ENCODE measurements at places on chromosomes 12 and 14.

DNA sequence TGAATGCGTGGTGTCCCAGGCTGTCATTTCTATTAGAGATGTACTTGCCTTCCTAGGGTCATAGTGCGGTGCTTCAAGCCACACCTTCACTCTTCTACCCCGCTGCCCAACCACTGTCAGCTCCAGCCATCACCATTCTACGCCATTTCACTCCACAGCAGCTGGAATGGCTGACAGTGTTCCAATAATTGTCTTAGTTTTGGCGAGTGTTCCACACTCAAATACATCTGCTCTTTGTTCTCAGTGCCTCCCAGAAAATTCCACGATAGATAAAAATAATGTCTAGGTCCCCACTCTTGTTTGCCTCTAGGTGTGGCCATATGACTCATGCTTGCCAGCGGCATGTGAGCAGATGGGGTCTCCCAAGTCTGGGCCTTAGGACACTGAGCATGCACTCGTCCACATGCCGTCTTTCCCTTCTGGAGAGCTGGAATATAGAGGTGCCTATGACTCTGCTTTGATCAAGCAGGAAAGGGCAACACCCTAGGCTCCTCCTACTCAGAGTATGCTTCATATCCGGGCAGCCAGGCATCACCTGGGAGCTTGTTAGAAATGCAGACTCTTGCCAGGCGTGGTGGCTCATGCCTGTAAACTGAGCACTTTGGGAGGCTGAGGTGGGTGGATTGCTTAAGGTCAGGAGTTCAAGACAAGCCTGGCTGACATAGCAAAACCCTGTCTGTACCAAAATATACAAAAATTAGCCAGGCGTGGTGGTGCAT, 163.0 kb downstream of the BRMS1L start:
- no peak overlapping the region for H3K4me3 ChIP-seq
- DNase-seq, result no peak
- H3K27me3 ChIP-seq, result no peaks in the 10 kb centered on the region
- H3K27ac ChIP-seq, result no peak overlapping the region
- no peaks in the 10 kb centered on the region for H3K36me3 ChIP-seq
- H3K4me1 ChIP-seq, result no peaks in the 10 kb centered on the region

GRCh38 chr12:110775997-110776396, 33.3 kb upstream of the PPP1CC start:
- no peak for DNase-seq
- H3K27ac ChIP-seq, result no peak overlapping the region
- H3K27me3 ChIP-seq, result no peaks in the 10 kb centered on the region
- no peak overlapping the region for H3K4me3 ChIP-seq
- H3K36me3 ChIP-seq, result no peaks in the 10 kb centered on the region
- no peaks in the 10 kb centered on the region for H3K4me1 ChIP-seq

GRCh38 chr14:101222362-101223070, 319.0 kb upstream of the RTL1 start:
- no peak overlapping the region for H3K4me3 ChIP-seq
- no peaks in the 10 kb centered on the region for H3K4me1 ChIP-seq
- DNase-seq, result peak; percentile 38
- peaks cover 18% of the 10 kb centered on the region for H3K27me3 ChIP-seq
- H3K36me3 ChIP-seq, result no peaks in the 10 kb centered on the region
- H3K27ac ChIP-seq, result no peak overlapping the region

GRCh38 chr14:100880271-100881101, 23.0 kb downstream of the RTL1 start:
- no peak for DNase-seq
- no peaks in the 10 kb centered on the region for H3K4me1 ChIP-seq
- H3K36me3 ChIP-seq, result no peaks in the 10 kb centered on the region
- no peak overlapping the region for H3K27ac ChIP-seq

DNA sequence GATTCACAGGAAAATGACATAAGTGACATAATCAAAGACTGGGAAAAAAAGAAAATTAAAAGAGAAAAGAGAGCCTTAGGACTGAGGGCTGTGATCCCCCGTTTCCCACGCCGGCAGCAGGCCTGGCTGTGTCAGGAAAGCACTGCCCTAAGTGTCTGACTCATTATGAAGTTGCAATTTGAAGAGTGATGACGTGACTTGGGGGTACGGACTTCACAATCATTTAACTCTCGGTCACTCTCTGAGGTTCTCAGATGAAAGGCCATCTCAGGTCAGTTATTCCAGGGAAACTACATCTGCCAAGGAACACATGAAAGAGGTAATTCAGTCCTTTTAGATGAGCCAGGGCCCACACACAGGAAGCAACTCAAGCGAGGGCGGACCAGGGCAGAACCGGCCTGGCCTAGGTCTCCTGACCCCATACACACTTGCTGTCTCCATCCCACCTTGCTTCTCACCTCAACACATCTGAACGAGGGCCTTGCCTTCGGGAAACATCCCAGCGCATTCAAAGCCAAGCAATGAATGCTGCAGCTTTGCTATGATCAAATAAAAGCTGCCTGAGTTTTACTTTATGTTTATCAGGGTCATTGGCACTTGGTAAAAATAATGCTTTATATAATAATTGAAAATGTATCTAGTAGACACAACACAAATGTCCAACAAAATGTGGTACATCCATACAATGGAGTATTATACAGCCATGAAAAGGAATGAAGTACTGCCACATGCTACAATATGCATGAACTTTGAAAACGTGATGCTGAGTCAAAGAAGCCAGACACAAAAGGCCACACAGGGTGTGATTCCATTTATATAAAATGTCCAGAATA, 2.7 kb downstream of the SSH1 start:
- peaks cover 54% of the 10 kb centered on the region for H3K4me1 ChIP-seq
- H3K27me3 ChIP-seq, result no peaks in the 10 kb centered on the region
- peak; percentile 79 for DNase-seq
- H3K4me3 ChIP-seq, result no peak overlapping the region
- H3K36me3 ChIP-seq, result no peaks in the 10 kb centered on the region
- peak overlapping the region; percentile 79 for H3K27ac ChIP-seq

DNA sequence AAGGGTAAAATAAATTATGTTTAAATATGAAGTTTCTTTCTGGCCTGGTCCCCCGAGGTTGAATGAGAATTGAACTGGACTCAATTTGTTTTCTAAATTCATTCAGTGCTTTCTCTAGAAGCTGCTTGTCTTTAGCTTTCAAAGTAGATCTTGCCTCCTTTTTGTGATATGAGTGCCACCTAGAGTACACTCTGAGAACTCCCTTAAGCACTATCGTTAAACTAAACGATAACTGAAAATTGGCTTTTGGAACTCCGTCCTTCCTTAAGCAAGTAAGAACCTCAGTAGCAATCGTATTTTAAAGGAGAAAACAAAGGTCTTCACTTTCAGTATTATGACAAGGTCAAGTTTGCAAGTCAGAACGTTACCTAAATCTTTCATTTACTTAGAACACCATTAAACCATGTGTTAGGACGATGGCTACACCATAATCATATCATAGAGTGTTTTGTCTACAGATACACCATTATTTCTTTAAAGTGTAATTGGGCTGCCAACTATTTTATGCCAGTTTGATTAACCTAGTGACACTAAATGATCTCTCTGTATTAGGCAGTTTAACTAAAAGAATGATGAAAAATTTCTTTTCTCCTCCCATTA, 364.8 kb downstream of the SNAPC1 start:
- H3K27me3 ChIP-seq, result peaks cover 25% of the 10 kb centered on the region
- no peak overlapping the region for H3K27ac ChIP-seq
- DNase-seq, result no peak
- H3K36me3 ChIP-seq, result no peaks in the 10 kb centered on the region
- H3K4me1 ChIP-seq, result peaks cover 5% of the 10 kb centered on the region

DNA sequence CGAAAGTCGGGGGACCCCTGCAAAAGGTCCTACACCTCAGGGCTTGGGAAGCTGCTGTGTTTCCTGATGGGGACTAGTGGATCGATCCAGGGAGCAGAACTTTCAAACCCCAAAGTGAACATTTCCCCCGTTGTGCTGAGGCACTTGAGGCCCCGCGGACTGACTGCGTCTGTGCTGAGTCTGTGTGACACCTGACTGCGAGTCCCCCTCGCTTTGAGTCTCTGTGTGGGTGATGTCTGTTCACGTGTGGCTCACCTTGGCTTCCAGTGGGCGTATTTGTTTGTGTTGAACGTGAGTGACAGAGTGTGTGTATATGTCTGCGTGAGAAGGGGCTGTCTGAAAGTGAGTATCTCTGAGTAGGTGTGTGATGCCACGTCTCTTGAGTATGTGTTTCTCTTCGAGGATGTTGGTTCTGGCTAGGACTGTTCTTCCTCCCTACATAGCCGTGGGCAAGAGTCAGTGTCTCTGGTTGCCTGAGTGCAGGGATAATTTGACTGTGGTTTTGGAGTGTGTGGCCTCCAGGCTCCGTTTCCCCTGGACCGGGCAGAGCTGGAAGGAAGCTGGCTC, 1.3 kb downstream of the TEAD4 start:
- H3K4me3 ChIP-seq, result peak overlapping the region; percentile 72
- H3K4me1 ChIP-seq, result peaks cover 29% of the 10 kb centered on the region
- peaks cover 16% of the 10 kb centered on the region for H3K27me3 ChIP-seq
- no peak for DNase-seq

GRCh38 chr14:56902385-56902784, 92.1 kb upstream of the OTX2 start:
- H3K27ac ChIP-seq, result no peak overlapping the region
- H3K4me3 ChIP-seq, result no peak overlapping the region
- no peaks in the 10 kb centered on the region for H3K36me3 ChIP-seq
- H3K27me3 ChIP-seq, result no peaks in the 10 kb centered on the region

DNA sequence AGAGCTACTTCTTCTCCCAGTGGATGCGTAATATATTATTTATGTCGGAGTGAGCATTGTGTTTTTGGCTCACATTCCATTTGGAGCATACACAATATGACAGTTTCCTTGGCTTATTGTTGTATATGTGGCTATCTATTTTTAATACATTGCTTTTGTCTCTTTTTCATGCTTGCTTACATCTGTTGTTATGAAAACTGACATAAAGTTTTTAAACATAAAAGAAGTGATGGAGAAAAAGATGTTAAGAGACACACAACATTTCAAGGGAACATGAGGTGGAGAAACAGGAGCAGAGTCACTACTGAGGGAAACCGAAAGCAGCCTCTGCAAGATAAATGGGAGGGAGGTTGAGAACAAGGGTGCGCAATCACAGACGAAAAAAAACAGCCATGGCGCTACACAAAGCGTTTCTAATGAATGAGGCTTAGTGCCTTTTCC, 228.4 kb upstream of the NPAS3 start:
- H3K27me3 ChIP-seq, result no peaks in the 10 kb centered on the region
- H3K27ac ChIP-seq, result no peak overlapping the region

DNA sequence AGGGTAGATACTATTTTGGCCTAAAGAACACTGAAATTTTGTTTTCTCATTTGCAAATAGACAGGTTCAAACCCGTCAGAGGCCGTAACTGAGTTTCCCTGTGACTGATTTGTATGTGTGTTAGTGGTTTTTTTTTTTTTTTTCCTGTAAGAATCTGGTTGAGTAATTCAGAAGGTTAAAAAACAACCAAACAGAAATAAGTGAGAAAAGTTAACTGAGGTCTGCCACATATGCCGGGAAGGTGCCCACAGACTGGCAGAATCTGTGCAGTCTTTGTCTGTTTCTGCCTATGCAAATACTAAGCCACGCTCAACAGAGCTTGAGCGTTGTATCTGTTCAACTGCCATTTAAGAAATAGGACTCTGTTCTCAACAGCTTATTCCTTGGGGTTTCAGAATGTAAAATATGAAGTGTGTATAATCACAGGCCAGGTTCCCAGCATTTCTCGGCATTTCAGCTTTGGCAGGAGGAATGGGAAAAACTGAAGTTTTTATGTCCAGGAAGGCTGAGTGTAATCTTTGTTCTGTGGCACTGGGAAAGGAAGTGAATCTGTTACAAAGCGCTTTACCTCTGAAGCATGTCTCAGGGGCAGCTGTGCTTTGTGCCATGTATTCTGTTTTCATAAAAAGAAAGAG, 181.9 kb downstream of the PRKCH start:
- peaks cover 39% of the 10 kb centered on the region for H3K4me1 ChIP-seq
- no peaks in the 10 kb centered on the region for H3K36me3 ChIP-seq
- peak overlapping the region; percentile 40 for H3K27ac ChIP-seq
- no peak for DNase-seq
- no peaks in the 10 kb centered on the region for H3K27me3 ChIP-seq

DNA sequence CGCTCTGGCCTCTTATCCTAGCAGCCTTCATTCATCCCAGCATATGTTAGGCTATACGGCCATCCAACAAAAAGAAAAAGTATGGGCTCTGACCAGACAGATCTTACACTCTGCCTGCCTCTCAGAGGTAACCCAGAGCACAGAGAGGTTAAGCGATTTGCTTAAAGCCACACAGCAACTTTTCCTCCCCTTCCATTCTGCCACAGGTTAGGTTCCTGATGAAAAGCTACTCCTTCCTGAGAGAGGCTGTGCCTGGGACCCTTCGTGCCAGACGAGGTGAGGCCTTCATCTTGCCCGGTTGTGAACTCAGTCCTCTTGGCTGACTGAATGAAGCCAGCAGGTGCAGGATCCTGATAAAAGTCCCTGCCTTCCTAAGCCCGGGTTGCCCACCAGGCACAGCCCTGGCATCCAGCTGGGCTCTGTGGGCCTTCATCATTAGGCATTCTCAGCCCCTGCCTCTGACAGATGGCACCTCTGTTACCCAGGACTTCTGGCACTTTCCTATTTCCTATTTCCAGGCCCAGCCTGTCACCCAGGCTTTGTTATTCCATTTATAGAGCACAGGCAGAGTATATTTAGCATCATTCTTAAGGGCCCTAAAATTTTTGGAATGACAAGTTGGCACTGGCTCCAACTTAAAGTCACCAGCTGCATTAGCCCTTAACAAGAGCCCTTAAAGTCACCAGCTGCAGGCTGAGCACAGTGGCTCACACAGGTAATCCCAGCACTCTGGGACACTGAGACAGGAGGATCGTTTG, 12.8 kb downstream of the SOAT2 start:
- DNase-seq, result peak; percentile 53
- no peak overlapping the region for H3K4me3 ChIP-seq
- H3K36me3 ChIP-seq, result no peaks in the 10 kb centered on the region
- H3K27me3 ChIP-seq, result no peaks in the 10 kb centered on the region
- no peaks in the 10 kb centered on the region for H3K4me1 ChIP-seq
- H3K27ac ChIP-seq, result no peak overlapping the region

GRCh38 chr12:29414368-29414767, 33.4 kb upstream of the ERGIC2 start:
- DNase-seq, result no peak
- H3K27me3 ChIP-seq, result no peaks in the 10 kb centered on the region
- H3K4me3 ChIP-seq, result no peak overlapping the region
- no peaks in the 10 kb centered on the region for H3K36me3 ChIP-seq

DNA sequence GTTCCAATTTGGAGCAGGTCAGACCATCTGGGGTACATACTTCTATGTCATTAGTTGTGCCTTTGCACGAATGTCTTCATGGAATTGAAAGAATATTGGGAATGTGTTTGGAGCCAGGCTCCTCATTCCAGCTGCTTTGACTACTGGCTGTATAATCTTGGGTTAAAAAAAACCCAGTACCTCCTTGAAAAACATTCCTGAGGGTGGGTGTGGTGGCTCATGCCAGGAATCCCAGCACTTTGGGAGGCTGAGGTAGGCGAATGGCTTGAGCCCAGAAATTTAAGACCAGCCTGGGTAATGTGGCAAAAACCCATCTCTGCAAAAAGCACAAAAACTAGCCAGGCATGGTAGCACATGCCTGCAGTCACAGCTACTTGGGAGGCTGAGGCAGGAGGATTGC, 125.6 kb downstream of the TTC8 start:
- H3K27ac ChIP-seq, result no peak overlapping the region
- no peaks in the 10 kb centered on the region for H3K36me3 ChIP-seq
- peaks cover 5% of the 10 kb centered on the region for H3K27me3 ChIP-seq
- DNase-seq, result no peak
- no peaks in the 10 kb centered on the region for H3K4me1 ChIP-seq

GRCh38 chr14:92585981-92586937, 72.7 kb downstream of the RIN3 start:
- no peak for DNase-seq
- H3K27me3 ChIP-seq, result no peaks in the 10 kb centered on the region
- H3K36me3 ChIP-seq, result peaks cover 7% of the 10 kb centered on the region
